ENCODE measurements at places on chromosomes 4 and X.
A peak's percentile ranks its signal among the peaks of the same experiment; 100 is the strongest.

GRCh38 chr4:77308843-77309242, 151.8 kb downstream of the CCNG2 start:
- DNase-seq, result peak; percentile 18

DNA sequence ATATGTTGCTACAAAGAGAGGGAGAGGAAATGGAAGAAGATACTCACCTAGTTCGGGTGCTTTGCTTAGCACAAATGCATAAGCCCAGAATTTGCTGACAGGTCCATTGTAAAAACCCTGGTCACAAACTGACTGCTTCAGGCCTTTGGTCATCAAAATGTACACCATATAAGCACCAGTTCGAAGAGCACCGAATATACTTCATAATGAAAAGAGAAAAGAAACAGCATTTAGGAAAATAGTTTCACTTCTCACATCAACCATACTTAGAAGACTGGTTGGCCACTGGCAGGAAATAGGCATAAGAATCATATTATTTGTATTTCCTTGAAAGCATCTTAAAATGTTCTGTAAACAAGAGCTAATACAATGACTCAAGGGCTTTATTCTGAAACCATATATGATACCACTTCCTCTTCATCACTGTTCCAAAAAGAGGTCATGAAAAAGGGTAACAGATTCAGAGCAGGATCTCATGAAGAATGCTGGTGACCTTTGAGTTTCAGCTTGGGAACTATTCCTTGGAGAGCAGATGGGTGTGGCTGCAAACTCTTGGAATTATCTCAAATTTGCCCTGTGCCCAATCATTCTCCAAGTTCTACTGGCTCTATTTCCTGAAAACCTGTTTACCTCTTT, 138.7 kb downstream of the ELOVL6 start:
- peak; percentile 51 for DNase-seq

DNA sequence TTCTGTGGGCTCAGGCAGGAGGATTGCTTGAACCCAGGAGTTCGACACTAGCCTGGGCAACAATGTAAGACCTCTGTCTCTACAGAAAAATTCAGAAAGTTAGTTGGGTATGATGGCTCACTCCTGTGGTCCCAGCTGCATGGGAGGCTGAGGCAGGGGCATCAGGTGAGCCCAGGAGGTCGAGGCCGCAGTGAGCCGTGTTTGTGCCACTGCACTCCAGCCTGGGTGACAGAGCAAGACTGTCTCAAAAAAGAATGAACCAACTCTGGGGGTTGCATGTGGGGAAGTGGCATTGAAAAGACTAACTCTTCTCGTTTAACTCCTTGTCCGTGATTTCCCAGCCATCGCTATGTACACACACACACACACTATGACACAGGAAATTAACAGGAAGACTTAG, 26.9 kb downstream of the ENOPH1 start:
- DNase-seq, result no peak

- DNase-seq, result no peak
Observed at GRCh38 chr4:108488865-108489264, 131.5 kb upstream of the RPL34 start.

DNA sequence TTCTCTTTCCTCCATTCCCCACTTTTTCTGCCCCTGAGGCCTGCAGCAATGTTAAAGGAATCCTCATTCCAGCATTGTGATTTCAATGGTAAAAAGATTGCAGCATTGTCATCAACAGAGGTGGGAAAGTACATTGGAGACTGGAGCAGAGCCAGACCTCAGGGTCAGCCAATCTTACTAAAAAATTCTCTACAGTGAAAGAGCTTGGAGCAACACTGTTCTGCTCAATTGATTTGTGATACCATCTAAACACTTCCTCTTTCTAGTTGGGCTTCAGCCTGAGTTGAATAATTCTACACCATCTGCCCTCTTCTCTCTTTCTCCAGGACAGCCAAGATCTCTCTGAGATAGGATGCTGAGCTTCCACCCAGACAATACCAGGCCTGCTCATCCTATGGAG, 176.5 kb downstream of the AR start:
- DNase-seq, result no peak

DNA sequence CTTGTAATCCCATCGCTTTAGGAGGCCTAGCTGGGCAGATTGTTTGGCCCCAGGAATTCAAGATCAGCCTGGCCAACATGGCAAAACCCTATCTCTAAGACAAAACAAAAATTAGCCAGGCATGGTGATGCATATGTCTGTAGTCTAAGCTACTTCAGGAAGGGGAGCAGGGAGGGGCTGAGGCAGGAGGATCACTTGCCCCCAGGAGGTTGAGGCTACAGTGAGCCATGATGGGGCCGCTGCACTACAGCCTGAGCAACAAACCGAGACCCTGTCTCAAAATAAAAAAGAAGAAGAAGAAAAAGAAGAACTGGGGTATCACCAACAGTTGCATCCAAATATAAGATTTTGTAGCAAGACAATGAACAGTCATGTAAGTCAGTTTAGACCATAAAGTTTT, 47.3 kb upstream of the NFKB1 start:
- no peak for DNase-seq

GRCh38 chrX:83658731-83659130, 150.6 kb downstream of the POU3F4 start:
- DNase-seq, result peak; percentile 28

GRCh38 chr4:158229768-158230167, 19.5 kb downstream of the TMEM144 start:
- no peak for DNase-seq

- DNase-seq, result no peak
Observed at GRCh38 chr4:94516999-94517398, 65.3 kb downstream of the PDLIM5 start.

DNA sequence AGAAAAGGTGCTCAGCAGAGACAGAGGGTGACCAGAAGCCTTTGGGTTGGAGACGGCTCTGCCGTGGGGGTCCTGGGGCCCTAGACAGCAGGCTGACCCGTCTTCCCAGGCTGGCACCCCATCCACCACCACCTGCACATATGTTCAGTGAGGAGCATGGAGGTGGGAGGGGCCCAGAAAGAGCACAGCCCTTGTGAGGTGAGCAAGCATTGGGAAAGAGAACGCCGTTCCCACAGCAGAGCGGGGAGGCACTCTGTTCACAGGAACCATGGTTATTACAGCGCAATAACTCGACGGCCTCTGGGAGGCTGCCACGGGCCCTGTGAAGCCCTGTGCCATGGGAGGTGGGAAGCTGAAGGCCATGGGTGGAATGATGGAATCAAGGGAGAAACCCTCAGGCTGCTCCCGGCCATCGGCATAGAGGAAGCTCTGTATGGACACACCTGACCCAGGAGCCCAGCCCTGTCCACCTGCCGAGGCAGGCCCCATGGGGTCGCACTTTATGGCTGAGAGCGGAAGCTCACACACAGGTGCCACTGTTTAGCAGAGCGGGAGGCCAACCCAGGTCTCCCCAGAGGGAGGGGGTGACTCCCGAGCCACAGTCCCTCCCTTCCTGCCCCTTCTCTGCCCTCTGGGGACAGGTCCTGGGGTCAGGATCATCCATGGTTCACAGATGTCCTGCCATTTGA, 93.5 kb upstream of the AFAP1 start:
- DNase-seq, result no peak

DNA sequence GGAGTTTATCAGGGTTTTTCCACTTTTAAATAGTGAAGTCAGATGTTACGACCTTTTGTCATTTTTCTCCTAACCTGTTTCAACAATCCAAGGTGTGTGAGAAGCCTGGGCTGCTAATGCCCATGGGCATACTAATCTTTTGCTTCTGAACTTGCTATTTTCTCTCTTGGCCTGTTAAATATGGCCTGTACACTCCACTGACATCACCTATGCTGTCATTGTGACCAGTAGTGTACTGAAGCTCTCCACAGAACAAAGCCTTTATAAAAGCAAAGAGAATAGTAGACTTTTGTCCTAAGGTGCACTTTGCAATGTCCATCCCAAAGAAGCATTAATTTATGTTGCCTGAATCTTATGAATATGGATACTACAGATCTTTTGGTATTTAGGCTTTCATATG, 1490.5 kb downstream of the STIM2 start:
- no peak for DNase-seq

DNA sequence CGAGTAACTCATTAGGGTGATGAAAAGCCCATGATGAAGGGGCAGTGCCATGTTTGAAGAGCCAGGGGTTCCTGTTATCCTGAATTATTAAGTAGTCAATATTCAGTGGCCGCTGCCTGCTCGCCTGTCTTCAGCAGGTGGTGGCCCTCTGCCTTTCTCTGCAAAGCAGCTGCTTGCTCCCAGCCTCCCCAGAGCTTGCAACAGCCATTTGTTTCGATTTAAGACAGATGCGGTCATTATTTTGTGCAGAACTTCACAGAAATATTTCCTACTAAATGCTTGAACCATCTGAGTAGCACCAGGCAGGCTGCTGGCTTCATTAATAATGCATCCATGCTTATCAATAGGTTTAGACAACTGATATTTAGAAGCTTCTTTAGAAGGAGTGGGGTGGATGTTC, 104.3 kb upstream of the TTC29 start:
- DNase-seq, result no peak

- DNase-seq, result peak; percentile 20
Observed at GRCh38 chrX:24498975-24499374, 33.9 kb downstream of the PDK3 start.

- DNase-seq, result no peak
Observed at GRCh38 chrX:118612290-118612689, 115.1 kb upstream of the IL13RA1 start.

Measured in activated CD4-positive, alpha-beta T cell treated with anti-CD3 and anti-CD28 coated beads, Interleukin-2, amount 50 U/mL, for 16 hours (primary cell).